ENCODE measurements at places on chromosomes 1 and 21. TPM values are rescaled to one million over a fixed set of nuclear protein-coding genes. Genes with fewer than 3 reads are reported as not detected.

Gene VWA5B1
- total RNA-seq: not detected

Gene SH2D2A
- 0.53 TPM for total RNA-seq

Gene TRIM67
- total RNA-seq: under 0.01 TPM

Gene LAMB3
- total RNA-seq: 49.8 TPM

Gene WDR64
- total RNA-seq: not detected

Gene IGSF9
- not detected for total RNA-seq

Gene KANK4
- not detected for total RNA-seq

Gene SPRR2A
- not detected for total RNA-seq

Gene SPTA1
- under 0.01 TPM for total RNA-seq

Gene EPS8L3
- not detected for total RNA-seq

Gene FAM43B
- total RNA-seq: not detected

Gene S100A14
- 0.25 TPM for total RNA-seq

Gene CA6
- not detected for total RNA-seq

Gene TP73
- total RNA-seq: not detected

Gene LCE1D
- not detected for total RNA-seq

Gene E2F2
- total RNA-seq: 0.93 TPM

Gene DYRK3
- 21.9 TPM for total RNA-seq

Gene FPGT
- 13.9 TPM for total RNA-seq

Gene AK5
- 8.8 TPM for total RNA-seq

Gene FLG2
- not detected for total RNA-seq

Gene GCSAML
- not detected for total RNA-seq

Gene CYB561D1
- total RNA-seq: 5.7 TPM

Gene RHOU
- 0.87 TPM for total RNA-seq

Gene KCNN3
- 0.13 TPM for total RNA-seq

Gene NES
- 159 TPM for total RNA-seq

Gene PPM1J
- 0.53 TPM for total RNA-seq

Gene OR2T29
- total RNA-seq: not detected

Gene OLFM3
- total RNA-seq: not detected

Gene UBE2U
- total RNA-seq: not detected

Gene RGS13
- total RNA-seq: not detected

Gene TMCO1
- total RNA-seq: 70.9 TPM

Gene FCRL5
- total RNA-seq: not detected

Gene HTR6
- total RNA-seq: 0.13 TPM

Gene TMPRSS3
- not detected for total RNA-seq

Gene LAMC1
- total RNA-seq: 914 TPM
